Activated CD4-positive, alpha-beta T cell treated with anti-CD3 and anti-CD28 coated beads, Interleukin-2, Interleukin-4, amounts not matched to agents 100 ng/mL and 50 ng/mL, durations not matched to agents 16 hours and 8 hours (primary cell): ENCODE measurements at places on chromosomes 7 and 10.

DNA sequence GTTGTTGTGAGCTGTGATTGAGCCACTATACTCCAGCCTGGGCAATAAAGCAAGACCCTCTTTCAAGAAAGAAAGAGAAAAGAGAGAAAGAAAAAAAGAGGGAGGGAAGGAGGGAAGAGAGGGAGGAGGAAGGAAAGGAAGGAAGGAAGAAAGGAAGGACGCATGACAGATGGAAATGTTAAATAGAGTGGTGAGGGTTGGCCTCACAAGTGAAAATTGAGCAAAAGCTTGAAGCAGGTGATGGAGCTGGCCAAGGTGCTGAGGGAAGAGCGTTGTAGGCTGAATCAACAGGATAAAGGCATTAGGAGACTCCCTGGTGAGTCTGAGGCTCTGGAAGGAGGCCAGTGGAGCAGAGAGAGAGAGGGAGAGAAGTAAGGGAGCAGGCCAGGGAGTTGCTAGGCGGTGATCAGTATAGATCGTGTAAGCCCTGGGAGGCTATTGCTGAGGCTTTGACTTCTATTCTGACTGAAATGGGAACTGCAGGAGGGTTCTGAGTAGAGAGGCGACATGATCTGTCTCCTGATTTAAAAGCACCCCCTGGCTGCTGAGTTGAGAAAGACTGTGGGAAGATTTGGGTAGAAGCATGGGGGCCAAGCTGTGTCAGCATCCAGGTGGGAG lies 26.5 kb upstream of the TMEM248 start:
- peak; percentile 7 for DNase-seq

DNA sequence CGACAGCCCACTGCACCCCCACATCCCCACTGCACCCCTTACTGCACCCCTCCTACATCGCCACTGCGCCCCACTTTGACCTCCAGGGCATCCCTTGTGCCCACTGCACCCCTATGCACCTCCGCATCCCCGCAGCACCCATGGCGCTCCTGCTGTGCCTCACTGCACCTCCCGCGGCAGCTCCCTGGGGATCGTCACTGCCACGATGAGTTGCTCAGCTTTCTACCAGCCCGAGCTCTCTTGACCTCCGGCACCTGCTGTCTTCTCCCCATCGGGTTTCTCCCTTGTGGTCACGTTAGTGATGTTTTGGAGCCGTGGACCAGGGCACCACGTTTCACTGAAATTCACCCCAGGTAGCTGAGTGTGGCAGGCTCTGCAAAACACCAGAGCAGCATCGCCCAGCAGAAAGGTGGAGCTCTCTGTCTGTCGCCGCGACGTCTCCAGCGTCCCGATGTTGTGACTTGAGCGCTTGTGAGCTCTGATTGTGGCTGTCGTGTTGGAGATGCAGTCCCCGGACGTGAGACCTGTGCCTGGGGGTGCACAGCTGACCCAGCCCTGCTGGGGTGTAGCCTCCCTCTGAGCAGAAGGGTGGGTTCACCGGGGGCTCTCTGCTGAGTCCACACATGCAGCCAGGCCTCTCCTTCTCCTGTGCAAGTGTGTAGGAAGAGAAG lies 147.7 kb downstream of the DNAJB6 start:
- no peak for DNase-seq

- DNase-seq, result no peak
Measured at GRCh38 chr10:72731916-72732419, 40.0 kb downstream of the MCU start.

DNA sequence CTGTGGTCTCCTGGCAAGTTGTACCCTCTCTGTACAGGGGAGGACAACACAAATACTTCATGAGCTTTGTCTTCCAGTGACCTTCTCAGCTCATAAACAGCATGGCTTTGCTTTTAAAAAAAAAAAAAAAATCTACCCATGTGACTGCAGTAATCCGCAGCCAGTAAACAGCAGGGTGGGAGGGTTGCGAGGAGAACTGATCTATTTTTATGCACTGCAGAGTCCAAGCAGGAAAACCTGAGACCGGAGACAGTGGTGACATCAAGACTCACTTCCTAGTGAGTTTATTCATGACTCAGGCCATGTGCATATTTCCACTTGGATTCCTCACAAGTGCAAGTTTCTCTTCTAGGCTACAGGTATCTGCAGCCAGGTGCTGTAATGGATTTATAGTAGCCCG lies 127.9 kb downstream of the NRF1 start:
- no peak for DNase-seq

DNA sequence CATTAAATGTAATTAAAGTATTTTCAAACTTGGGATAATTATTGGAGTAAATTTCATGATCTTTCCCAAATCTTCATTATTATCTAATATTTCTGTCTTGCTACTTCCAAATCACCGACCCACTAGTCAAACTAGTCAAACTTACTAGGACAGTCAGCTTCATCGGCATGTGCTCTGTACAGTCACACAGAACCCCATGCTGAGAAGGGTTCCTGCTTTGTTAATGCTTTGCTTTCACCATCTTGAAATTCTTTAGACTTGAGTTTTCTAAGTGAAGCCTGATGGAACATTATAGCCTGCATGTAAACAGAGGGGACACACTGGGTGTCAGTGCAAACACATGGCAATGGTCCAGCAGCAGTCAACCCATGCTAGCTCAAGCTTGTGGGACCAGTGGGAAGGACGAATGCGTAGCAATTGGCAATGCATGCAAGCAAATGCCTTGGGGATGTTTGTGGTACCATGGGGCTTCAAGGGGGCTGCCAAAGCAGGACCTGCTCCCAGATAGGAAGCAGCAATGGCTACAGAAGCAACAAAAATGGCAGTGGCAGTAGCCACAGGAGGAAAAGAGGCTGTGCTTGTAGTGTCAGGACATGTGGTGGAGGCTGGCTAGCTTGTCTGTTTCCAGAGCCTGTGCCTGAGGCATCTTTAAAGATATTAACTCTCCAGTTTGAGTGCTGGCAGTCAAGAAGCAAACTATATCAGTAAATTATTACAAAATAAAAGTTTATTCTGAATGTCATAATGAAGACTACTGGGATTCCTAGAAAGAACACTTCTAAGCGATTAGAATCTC lies 441.1 kb upstream of the SEMA3D start:
- DNase-seq, result no peak

GRCh38 chr7:84117304-84117703 lies 77.3 kb downstream of the SEMA3A start:
- no peak for DNase-seq

DNA sequence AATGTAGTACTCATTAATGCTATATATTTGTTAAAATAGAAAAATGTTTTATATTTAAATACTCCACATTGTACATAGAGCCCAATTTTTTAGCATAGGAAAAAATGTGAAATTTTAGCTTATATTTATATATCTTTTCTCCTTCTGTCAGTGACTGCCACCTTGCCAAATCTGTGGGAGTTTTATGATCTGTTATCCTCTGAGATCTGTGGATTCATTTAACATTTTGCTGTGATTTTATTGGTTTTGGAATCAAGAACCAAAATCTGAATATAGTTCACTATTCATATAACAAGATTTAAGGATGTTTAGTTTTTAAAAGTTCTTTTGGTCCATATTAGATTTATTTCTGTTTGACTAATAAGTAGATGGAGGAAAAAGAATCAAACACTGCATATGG lies 127.9 kb downstream of the PPP1R9A start:
- DNase-seq, result no peak

DNA sequence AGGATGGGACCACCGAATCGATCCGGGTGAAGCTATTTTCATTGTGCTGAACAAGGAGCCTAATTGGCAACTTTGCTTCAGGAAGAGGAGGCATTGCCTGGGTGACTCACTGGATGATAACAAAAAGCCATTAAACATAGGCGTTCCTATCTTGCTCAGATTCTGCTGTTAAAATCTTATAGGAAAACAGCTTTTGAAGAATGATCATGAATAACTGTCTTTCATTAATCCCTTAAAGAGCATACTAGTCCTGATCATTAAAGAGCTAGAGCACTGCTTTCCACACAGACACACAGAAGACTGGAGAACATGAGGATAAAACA lies 174.2 kb upstream of the IMMP2L start:
- DNase-seq, result no peak

GRCh38 chr7:40033826-40034225 lies 83.8 kb downstream of the CDK13 start:
- no peak for DNase-seq

DNA sequence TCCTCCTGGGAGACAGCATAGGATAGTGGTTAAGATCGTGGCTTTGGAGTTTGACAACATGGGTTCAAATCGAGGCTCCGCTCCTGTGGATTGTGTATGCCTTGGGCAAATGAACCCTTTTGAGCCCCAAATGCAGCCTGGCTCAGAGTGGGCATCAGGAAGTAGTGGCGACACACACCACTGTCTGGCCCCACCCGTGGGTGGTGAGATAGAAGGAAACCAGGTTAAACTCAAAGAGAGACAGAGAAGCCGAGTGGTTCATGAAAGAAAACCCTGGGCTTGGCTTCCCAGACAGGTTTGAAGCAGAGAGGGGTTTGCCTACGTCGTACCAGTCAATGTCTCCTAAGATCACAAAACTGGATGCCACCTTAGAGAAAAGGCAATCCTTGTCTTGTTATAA lies 57.7 kb downstream of the PRTFDC1 start:
- no peak for DNase-seq

- DNase-seq, result no peak
Measured at GRCh38 chr7:128026551-128026950, 4.7 kb downstream of the LRRC4 start.

DNA sequence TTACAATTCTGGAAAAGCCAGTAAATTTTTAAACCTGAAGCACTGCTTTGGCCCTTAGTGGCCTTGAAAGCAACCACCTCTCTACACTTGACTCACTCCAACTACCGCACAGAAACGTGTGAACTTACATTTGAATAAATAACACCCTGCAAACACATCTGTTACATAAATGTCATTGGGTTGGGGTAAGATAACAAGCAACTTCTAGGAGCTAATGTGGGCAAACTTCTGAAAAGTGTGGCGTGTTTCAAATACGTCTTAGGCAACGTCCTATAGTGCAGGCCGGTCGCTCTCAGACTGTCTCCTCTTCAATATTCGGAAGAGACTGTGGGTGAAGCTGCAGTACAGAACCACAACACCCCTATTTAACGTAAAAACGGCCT lies 474 bp downstream of the ORC5 start:
- no peak for DNase-seq

DNA sequence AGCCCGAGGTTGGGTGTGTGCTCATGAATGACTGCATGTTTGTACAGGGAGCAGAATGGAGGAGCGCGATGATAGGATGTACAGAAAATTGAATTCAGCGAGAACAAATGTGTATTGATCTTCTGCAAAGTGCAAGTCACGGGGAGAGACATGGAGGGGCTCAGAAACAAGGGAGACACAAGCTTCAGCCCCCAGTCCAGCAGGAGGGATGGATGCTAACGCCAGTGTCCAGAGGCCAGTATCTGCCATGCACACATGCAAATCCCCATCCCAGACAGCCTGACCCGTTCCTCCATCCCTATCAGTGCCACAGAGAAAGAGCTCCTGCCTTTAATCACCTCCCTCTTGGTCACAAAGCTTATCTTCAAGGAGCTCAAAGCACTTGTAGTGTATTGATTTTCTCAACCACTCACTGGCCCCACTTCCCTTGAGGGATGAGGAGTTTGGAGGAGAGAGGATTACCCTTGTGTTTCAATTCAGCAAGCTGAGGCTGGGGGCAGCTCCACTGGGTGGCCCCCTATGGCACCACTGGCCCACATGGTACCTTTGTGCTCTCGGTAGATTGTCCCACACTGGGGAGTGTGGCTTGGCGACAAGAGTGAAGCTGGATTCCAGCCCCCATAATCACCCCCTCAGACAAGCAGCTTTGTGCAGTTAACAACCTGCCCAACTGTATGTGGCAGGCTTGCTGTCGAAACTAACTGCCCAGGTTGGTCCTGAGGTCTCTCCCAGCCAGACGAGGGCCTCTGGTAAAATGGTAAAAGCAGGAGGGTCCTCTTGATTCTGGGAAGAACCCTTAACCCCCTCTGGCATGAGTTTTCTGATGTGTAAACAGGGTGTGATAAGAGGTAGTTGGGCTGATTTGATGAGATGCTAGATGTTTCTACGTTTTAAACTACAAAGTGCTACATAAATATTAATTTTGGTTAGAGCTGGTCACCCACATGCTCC lies 151.6 kb upstream of the UNC5B start:
- DNase-seq, result no peak

- DNase-seq, result no peak
Measured at GRCh38 chr10:130244031-130244927, 108.1 kb downstream of the GLRX3 start.

- no peak for DNase-seq
Measured at GRCh38 chr7:159130199-159130775, 14.4 kb downstream of the VIPR2 start.

GRCh38 chr7:21911341-21911875 lies 34.3 kb downstream of the CDCA7L start:
- no peak for DNase-seq

DNA sequence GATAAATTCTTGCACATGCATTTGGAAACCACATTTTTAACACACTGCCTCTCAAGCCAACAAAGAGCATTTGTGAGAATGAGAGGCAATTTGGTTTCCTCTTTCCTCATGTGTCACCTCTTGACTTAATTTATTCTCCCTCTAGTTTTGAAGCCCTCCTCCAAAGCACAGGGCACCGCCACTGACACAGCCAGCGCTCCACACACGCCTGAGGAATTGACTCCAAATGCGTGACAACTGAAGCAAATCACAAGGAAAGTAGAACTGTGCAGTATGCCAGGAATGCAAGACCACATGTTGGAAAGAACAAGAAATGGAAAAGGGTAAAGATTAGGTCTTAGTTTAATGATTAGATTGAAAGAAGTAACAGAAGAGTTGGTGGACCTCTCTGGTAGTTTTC lies 173.3 kb downstream of the LSM5 start:
- DNase-seq, result no peak

DNA sequence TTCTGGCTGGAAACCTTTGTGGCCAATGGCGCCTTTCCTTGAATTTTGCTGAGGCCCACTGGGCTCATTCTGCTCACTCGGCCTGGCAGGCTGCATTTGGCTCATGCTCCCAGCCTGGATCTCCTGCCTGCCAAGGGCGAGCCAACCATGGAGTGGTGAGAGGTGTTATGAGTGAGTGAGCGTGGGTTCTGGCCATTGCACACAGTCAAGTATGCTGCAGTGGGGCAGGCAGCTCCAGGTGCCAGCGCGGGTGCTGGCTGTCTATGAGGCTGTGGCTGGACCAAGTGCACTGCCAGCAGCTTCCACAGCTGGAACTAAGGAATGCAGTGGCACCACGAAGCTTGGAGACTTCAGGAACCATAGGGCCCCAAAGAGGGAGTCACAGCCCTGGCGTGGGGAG lies 42.2 kb upstream of the TUBB8 start:
- DNase-seq, result no peak

- no peak for DNase-seq
Measured at GRCh38 chr7:27546610-27547009, 116.1 kb downstream of the HIBADH start.

DNA sequence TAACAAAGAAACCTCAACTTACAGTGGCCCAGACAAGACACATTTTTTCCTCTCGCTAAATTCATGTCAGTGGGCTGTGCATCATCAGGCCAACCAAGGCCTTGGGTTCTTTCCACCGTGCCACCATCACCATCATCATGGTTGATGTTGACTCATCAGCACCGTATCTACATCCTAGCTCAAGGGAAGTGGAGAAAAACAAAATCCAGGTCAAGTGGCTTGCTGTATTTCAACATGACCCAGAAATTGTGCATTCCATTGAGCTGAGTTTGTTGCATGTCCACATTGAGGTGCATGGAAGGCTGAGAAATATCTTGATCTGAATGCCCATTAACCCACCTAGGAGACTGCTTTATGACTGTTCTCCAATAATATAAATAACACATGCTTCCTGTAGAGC lies 312.4 kb upstream of the CDC14C start:
- no peak for DNase-seq
